Adrenal gland (tissue), 19 donors: ENCODE measurements at places on chromosomes 16 and 17. TPM values are rescaled to one million over a fixed set of nuclear protein-coding genes. Genes with fewer than 3 reads are reported as not detected.

NUPR1 gene
- total RNA-seq, result 295 TPM

TK1 gene
- total RNA-seq, result 11.6 TPM

GRCh38 chr16:86251682-86252081, 258.6 kb upstream of the FOXF1 start:
- H3K27me3 ChIP-seq, result no peaks in the 10 kb centered on the region
- H3K4me1 ChIP-seq, result no peaks in the 10 kb centered on the region
- H3K27ac ChIP-seq, result no peak overlapping the region
- H3K4me3 ChIP-seq, result no peak overlapping the region
- no peak for DNase-seq

DNA sequence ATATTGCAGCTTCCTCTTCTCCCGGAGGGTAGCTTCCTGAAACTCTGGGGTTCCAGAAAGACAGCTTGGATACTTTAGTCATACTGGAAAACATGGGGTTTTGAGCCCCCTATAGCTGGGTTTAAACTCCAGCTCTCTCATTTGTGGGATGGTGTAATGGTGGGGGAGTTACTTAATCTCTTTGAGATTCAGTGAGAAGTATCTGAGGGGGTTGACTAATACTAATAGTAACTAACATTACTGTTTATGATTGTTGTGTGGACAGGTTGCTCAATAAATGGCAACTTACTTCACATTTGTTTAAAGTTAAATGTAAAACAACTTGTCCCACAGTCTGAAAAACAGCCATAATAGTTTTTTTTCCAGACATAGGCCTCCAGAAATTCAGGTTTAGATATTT, 5.1 kb upstream of the SUZ12 start:
- H3K36me3 ChIP-seq, result no peaks in the 10 kb centered on the region
- H3K4me3 ChIP-seq, result no peak overlapping the region
- H3K27ac ChIP-seq, result no peak overlapping the region

GRCh38 chr17:81952792-81953228, 5.8 kb upstream of the MYADML2 start:
- no peaks in the 10 kb centered on the region for H3K36me3 ChIP-seq
- no peak for DNase-seq
- no peaks in the 10 kb centered on the region for H3K27me3 ChIP-seq
- H3K4me3 ChIP-seq, result no peak overlapping the region

GRCh38 chr16:1157639-1158455, 4.9 kb downstream of the CACNA1H start:
- H3K36me3 ChIP-seq, result no peaks in the 10 kb centered on the region
- no peak overlapping the region for H3K4me3 ChIP-seq
